ENCODE measurements at places on chromosomes 7 and 10.

GRCh38 chr7:78296644-78297371, 498.2 kb downstream of the PHTF2 start:
- DNase-seq: no peak

GRCh38 chr7:157898261-157898660, 561.5 kb downstream of the DNAJB6 start:
- no peak for DNase-seq

DNA sequence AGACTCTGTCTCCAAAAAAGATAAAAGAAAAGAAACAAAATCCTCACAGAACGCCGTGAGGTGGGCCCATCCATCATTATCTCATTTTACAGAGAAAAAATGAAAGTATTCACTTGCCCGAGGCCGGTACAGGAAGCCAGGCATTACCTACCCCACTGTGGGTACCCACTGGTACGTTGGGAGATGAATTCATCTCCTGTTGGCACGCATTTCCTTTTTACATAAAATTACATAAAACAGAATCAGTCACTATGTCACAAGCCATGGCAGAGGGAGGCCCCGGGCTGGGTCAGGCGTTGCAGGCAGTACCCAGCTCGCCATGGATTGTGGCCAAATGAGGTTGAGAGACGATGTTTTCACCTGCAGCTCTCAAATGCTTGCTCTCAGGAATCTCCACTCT, 38.6 kb upstream of the TNRC18 start:
- no peak for DNase-seq

GRCh38 chr10:7706534-7707073, 3.5 kb downstream of the ITIH2 start:
- no peak for DNase-seq

- DNase-seq: no peak
These were observed 66.1 kb upstream of the CYP2C18 start for GRCh38 chr10:94617389-94617944.

- DNase-seq: no peak
These were observed at the start of gene NKX2-3 for GRCh38 chr10:99532687-99533495. Gene NKX2-3 (plus strand): TSS chr10:99532942. CDS start chr10:99533132, 190 bp downstream.

DNA sequence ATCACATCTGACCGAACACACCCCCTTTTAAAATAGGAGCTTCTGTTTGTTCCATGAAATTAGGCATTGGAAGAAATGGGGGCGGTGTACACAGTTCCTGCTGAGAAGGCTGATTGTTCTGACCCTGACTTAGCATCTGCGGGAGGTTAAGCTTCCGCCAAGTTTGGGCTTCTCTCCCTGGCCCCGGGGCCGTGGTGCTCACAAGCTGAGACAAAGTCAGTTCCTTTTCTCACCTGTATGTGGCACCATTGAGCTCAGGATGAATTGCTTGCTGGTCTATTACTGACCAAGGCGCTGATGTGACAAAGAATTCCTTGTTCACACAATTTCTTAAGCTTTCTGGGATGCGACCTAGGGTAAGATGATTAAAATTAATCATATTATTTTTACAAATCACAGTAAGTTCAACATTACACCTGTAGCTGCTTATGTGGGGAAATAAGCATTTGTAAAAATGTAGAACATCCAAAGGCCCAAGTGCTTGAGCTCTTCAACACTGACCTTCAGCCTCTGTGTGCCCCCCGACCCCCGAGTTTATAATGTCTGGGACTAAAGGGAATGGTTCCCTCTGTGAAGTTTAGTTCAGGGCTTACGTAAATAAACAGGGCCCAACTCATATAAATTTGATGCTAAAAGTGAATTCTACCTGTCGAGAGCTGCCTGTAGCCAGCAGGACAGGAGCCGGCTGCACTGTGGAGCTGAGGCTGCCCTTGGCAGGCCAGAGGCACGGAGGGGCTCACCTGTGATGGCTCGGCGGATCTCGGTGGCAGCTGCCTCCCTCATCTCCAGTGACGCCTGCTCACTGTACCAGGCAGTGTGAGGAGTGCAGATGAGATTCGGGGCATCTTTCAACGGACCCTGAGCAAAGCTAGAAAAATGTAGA, 50.8 kb downstream of the ZRANB1 start:
- peak; percentile 30 for DNase-seq

GRCh38 chr10:46026106-46026505, 4.3 kb downstream of the NCOA4 start:
- no peak for DNase-seq

DNA sequence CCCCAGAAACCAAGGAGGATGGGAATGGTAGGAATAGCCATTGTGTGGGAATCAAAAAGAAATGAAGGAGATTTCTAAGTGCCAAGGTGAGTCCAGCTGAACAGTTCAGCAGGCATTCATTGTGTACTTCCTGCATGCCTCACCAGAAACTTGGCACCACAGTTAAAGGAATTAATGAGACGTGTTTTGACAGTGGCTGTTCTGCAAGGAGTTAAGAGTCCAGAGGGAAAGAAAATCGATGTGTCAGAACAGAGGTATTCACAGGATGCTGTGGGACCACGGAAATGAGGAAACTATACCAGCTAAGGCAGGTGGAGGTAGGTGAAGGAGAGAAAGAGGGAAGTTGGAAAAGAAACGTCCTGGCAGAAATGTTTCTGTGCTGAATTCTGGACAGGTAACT, 78.1 kb downstream of the PRKCQ start:
- DNase-seq: no peak

GRCh38 chr10:15043674-15044073, at the start of gene OLAH:
Gene OLAH (plus strand): TSS chr10:15043943. CDS start chr10:15047289, 3,346 bp downstream.
- no peak for DNase-seq

DNA sequence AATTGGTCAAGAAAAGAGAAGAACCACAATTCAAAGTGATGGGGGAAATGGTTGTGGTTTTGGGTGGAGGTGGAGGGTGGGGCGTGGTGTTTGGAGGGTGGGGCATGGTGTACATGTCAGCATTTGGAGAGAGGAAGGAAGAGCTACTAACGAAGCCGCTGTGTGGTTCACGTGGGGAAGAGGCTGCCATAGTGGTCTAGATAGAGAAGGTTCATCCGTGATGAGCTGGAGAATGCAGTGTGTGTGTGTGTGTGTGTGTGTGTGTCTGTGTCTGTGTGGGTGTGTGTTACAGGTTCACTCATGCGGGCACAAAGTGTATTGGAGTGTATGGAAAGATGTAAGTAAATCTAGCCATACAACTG, 6.1 kb upstream of the VCL start:
- peak; percentile 91 for DNase-seq

DNA sequence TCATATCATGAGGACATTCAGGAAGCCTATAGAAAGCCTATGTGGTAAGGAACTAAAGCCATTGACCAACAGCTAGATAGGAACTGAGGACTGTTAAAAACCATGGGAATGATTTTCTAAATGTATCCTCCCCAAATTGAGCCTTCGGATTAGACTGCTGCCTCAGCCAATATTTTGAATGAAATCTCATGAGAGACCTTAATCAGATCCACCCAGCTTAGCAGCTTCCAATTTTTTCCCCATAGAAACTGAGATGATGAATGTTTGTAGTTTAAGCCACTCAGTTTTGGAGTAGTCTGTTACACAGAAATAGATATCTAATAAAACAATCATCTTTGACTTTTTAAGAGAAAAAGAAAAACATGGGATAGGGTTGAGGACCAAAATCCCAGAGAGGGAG, 292.0 kb downstream of the HPSE2 start:
- no peak for DNase-seq

- DNase-seq: no peak
These were observed 661.1 kb upstream of the ANKRD30A start for GRCh38 chr10:36464291-36464690.

DNA sequence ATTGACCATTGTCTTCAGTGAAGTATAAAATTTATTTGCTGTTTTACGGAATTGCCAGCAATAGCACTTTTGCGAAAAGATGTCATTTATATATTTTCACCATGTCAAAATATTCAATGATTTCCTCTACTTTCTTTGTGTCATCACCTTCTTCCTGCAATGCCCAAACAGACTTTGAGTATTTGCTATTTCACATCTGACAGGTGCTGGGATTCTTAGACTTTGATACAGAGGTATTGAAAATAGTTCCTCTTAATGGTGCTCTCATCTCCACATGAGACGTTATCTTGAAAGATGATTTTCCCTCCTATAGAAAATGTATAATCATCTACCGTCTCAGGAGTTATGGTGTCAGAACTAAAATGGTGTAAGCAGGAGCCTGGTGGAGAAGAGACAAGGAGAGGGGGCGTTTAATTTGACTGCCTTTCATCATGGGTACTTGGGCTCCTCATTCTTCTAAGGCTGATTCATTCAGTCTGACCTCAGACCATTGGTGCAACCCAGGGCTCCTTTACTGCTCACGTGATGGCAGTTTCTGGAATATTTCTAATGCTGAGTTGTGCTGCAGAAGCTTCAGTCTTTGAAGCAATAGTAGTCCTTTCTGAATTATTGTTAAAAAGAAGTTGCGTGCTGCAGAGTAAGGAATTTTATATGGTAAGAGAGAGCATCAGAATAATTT, 404.6 kb downstream of the PHTF2 start:
- DNase-seq: no peak

GRCh38 chr10:49398986-49399385, 3.1 kb upstream of the DRGX start:
- no peak for DNase-seq

GRCh38 chr10:127302343-127302742, 106.0 kb upstream of the INSYN2A start:
- DNase-seq: no peak

DNA sequence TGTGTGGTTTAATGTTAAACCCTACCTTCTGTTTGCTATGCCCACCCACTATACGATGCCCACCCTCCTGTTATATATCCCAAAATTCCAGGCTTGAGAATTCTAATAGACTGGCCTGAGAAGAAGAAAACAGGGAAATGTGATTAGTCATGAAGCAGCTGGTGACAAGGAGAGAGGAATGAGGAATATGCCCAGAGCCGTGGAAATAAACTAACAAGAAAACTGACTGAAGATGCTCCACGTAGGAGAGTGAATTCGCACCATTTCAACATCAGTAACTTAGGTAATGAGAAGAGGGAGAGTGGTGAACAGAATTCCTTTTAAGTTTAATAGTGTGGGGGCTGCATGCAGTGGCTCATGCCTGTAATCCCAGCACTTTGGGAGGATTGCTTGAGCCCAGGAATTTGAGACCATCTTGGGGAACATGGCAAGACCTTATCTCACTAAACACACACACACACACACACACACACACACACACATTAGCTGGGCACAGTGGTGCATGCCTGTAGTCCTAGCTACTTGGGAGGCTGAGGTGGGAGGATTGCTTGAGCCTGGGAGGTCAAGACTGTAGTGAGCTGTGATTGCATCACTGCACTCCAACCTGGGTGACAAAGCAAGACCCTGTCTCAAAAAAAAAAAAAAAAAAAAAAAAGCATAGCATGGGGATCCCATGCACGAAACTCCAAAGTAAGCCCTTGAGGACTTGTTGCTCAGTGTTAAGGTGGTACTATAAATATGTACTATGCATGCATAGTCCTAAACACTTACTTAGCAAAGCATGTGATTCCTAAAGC, 16.1 kb upstream of the SYPL1 start:
- no peak for DNase-seq

DNA sequence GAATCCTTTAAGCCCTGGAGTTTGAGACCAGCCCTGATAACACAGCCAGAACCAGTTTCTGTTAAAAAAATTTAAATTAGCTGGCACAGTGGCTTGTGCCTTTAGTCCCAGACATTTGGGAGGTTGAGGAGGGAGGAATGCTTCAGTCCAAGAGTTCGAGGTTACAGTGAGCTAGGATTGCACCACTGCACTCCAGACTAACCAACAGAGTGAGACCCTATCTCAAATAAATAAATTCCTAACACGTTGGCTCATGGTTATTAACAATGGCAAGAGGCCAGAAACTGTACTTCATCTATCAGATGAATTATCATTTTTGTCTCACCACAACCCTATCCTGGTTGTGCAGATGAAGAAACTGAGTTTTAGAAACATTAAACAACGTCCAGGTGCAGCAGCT, 2.1 kb upstream of the PPIA start:
- no peak for DNase-seq

DNA sequence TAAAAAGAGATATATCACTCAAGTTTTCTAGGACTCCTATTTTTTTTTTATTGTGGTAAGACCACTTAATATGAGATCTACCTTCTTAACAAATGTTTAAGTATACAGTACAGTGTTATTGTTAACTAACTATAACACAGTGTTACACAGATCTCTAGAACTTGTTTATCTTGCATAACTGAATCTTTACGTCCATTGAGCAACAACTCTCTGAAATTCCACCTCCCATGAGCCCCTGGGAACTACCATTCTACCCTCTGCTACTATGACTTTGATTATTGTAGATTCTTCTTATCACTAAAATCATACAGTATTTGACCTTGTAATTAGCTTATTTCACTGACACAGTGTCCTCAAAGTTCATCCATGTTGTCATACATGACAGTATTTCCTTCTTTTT, 22.5 kb upstream of the REEP3 start:
- DNase-seq: no peak

GRCh38 chr10:93445978-93446720, 36.0 kb downstream of the MYOF start:
- DNase-seq: no peak

DNA sequence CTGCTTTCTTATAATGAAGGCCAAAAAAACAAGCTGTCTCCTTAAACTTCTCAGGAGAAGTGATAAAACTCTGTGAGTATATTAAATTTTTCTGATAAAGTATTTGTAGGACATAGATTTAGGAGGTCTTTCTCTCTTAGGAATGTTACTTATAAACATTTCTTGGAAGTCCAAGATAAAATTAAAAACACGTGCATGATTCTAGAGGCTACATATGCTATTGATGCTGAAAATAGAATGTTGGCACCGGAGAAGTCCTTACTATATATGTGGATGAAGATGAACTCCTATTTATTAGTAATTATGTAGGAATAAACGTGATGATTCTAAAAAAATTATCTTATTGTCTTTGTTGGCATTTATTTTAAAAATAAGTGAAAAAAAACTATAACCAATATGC, 241.3 kb upstream of the LRRTM3 start:
- no peak for DNase-seq

DNA sequence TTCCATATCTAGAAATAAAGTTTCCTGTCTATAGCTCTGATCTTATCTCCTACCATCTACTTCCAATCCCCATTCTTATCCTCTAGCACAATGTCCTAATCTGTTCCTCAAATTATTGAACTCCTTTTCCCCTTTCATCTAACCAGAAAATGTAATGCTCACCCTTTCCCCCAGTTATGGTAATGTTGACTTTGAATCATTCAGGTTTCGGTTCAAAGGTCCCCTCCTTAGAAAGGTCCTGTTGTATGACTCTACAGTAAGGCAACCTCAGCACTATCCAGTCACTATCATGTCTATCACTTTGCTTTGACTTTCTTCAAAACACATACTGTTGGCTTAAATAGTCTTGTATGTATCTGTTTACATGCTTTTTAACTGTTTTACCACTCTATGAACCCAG, 264.2 kb upstream of the PCDH15 start:
- DNase-seq: no peak

DNA sequence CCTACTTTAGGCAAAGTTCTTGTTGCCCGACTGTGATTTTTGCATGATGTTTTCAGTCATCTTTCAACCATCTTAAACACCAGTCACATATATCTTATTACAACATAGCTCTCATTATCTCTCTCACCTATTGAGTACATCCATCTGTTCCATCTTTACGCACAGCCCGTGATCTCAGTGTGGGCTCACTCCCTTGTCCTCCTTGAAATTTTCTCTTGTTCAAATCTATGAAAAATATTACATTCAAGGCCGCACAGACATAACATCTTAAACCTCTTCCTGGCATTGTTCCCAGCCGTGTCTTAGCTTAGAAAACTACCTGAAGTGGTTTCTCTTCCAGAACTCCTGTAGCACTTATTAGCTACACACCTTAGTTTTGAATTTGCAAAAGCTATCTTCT, 32.6 kb downstream of the NET1 start:
- no peak for DNase-seq
